ENCODE measurements at places on chromosomes 16 and 17. TPM values are rescaled to one million over a fixed set of nuclear protein-coding genes. Genes with fewer than 3 reads are reported as not detected.

GRCh38 chr17:33944412-33944811 lies 310.7 kb upstream of the CCL2 start:
- DNase-seq, result no peak

- no peak for DNase-seq
Observed at GRCh38 chr17:29294580-29294900, 592 bp upstream of the NUFIP2 start.

The CRHR1 gene
- total RNA-seq, result not detected

- DNase-seq, result peak; percentile 28
Observed at GRCh38 chr17:27430882-27431491, 25.3 kb upstream of the KSR1 start.

The PNPO gene
- total RNA-seq, result 83.8 TPM

The TMEM98 gene
- 70.7 TPM for total RNA-seq

DNA sequence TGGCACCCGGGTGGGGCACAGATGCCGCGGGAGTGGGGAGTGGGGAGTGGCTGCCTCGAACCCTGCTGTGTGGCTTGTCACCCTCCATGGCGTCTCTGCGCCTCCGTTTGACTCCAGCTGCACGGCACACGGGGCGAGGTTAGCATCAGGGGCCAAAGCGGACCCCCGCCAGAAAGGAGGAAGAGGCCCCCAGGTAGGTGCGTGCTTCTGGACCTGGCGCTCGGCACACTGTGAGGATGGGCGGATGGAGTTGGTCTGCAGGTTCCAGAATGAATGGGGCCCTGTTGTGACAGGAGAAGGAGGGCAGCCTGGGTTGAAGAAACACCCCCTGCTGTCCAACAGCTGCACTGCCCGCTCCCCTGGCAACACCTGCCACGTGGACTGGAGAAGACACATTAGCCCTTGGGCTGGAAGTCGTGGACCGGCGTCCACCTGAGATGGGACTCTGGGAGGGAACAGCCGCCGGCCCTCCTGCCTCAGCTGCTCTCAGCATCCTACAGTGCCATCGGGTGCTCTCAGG lies 9.4 kb upstream of the FASN start:
- no peak for DNase-seq
